Ascending aorta (tissue), 2 donors: ENCODE measurements at places on chromosomes 7 and 10. TPM values are rescaled to one million over a fixed set of nuclear protein-coding genes. Genes with fewer than 3 reads are reported as not detected.

DNA sequence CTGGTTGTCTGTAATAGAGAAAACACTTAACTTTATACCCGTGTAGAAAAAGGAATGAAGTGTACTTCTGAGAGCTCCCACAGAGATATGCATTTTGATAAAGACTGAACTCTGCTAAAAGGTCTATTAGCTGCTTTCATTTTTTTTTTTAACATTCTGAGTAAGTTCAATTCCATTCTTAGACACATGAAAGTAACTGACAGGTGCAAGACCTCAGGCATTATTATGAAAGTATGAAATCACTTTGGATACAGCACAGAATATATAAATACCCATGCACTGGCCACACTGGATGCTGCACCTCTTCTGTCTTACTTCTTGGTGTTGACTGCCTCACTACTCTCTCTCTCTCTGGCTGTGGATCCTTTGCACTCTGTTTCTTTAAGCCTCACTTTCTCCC, 46.2 kb downstream of the VWDE start:
- no peak for DNase-seq

DNA sequence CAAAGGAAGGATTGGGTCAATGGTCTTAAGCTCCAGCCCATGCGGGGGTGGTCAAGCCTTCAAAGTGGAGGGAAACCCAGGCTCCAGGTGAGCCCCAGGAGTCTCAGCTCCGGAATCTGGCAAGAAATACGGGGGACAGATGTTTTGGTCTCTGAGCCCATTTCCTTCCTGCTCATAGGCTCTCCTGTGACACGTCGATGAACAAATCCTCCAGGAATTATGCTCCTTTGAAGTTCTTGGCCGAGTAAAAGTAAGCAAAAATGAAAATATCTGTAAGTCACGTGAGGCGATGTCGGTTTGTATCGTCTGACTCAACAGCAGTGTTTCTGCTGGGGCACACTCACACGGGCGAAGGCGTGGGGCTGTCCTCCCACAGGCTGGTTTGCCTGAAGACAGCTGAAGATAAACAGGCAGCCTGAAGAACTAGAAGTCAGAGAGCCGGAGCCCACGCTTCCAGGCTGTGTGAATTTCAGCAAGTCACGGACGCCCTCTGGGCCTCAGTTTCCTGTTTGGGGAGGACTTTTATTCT, 52.6 kb upstream of the SMNDC1 start:
- no peak for DNase-seq

- no peak for DNase-seq
Observed at GRCh38 chr10:129030996-129031843, 435.8 kb upstream of the MGMT start.

GFRA1 gene
- total RNA-seq, result 7.0 TPM

FEZF1 gene
- total RNA-seq, result not detected
